Right lung (tissue), 10 donors: ENCODE measurements at places on chromosomes 1 and 21.

DNA sequence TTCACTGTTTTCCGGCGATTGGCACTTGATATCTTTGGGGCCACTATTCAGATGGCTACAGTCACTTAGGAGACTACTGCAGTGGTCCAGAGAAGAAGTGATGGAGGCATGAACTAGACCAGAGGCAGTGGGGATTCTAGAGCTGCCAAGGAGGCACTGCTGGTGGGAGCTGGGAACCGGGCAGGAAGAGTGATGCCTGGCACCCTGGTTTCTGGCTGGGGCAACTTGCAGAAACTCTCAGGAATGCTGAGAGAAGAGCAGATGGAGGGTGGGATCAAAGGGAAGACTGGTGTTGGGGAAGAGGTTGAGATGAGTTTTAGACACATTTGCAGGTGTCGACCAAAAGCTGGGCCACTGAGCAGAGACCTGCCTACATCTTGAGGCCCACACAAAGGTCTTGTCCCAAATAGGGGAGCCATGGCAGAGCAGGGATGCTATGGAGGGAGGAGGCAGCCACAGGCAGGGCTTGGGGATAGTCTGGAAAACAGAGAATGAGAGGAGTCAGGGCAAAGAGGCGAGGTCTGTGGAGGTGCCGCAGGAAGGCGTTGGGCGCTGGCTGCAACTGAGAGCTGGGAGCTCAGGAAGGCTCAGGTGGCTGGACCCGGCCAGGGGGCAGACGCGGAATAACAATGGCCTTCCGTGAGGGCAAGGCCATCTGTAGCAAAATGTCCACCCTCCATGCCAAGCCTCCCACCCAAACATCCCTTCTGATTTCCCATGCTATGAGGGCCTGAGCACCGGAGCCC lies 118.9 kb downstream of the TOMM20 start:
- no peak for DNase-seq

DNA sequence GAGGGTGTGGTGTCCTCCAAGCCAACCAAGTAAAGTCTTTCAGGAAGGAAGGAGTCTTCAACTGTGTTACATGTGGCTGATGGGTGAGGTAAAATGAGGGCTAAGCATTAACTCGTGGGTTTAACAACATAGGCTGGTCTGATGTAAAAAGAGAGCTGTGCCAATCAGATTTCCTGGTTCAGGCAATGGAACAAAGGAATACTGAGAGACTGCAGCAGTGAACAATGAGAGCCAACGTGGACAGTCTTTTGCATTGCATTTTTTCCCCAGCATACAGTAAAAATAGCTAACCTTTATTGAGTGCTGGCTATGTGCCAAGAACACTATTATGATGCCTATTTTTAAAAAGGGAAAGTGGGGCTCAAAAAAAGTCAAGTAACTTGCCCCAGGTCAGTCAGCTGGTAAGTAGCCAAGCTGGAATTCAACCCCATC lies 31.1 kb downstream of the DLGAP3 start:
- DNase-seq = no peak

DNA sequence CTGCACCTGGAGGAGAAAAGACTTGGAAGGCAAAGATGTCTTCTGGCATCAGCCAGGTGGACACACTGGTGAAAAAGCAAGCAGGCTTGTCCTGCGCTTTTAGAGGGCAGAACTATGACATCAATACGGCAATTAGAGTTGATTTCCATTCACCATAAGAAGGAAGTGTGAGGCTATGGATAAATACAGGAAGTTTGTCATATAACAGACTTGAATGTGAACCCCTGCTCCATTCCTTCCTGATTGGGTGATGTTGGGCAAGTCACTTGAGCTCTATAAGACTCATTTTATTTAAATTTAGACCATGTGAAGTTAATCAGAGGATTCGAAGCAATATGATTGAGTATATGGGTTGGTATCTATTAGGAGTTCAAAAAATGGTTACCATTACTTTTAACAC lies 137.8 kb downstream of the PLPP3 start:
- no peak for DNase-seq

GRCh38 chr1:243438815-243439214 lies 183.0 kb downstream of the SDCCAG8 start:
- DNase-seq = no peak

DNA sequence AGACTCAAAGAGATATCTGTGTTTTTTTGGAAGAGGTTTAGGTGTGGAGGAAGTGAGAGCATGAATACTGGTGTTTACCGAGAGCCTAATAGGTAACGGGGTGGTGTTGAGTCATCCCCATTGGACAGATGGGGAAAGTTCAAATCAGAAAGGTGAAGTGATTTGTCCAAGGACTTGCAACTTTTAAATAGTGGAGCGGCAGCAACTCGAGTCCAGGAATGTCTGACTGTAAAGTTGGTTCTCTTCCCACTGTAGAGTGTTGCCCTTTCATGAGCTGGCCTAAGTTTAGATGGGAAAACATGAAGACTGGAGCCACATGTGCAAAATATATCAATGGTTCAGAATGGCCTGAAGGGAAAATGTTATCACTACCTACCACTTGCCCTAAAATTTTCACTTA lies 125.7 kb downstream of the LYPLAL1 start:
- no peak for DNase-seq

DNA sequence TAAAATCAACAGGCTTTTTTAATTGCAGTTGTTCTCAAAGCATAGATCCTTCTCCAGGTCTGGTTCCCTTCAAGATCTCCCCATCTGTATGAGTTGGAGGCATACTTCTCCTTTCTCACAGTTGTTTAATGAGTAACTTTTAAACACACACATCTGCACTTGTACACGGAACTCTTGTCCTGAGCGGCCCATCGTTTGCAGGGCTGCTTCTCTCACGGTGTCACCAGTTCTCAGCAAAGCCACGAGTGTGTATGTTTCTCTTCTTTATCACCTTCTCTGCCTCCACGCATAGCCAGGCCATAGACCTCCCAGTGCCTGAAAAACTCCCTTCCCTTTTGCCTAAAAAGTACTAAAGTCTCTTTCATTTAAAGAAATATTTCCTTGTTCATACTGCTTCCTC lies 68.7 kb upstream of the ROR1 start:
- no peak for DNase-seq
